ENCODE measurements at places on chromosomes 4 and X. TPM values are rescaled to one million over a fixed set of nuclear protein-coding genes. Genes with fewer than 3 reads are reported as not detected.

- no peak for DNase-seq
Observed at GRCh38 chr4:41427306-41427882, 110.6 kb upstream of the LIMCH1 start.

DNA sequence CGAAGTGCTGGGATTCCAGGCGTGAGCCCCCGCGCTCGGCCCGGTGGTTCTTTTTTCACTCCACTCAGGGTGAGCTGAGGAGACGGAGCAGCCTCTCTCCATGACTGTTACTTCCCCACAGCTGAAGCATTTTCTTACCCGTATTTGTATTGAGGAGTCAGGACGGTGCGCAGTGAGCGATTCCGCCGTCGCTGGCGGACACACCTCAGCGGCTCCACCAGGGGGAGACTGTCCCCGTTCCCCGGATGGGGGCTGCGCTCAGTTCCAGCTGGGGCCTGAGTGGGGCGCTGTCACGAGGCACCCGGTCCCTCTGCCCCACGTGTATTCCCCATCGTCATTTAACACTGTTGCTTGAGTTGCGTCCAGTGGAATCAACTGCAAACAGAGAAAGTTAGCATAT is 844.0 kb upstream of the FRG1 start:
- DNase-seq, result no peak

DNA sequence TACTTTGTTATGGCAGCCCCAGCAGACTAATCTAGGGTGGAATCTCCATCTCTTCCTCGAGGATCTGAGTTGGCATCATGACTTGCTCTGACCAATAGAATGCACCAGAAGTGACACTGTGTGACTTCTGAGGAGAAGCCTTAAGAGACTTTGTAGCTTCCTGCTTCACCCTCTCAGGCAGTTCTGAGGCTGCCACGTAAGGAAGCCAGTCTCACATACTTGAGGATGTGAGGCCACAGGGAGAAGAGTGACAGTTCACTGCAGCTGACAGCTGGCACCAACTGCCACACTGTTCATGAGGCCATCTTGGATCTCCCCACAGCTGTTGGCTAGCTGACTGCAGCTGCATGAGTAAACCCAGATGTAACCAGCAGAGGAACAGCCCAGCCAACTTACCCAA is 29.3 kb upstream of the BCOR start:
- no peak for DNase-seq

The PPP1R3F gene
- 12.8 TPM for total RNA-seq

DNA sequence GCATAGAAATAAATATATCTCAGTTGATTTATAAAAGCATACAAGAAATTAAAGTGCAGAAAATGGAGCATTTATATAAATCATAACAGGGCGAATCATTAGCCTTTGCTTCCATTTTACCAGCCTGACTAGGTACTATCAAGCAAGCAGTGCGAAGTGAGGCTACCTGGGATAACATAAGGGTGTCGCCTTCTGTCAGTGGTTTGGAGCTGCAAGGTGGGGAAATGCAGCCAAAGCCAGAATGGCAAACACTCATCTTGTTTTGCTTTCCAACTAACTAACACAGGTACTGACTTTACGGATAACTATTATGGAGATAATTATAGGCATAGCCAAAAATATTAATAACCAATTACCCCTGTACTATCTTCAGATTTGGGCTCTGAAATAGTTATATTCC is 1459.8 kb downstream of the RAPGEF2 start:
- no peak for DNase-seq

GRCh38 chr4:26181616-26182015 is 139.2 kb upstream of the RBPJ start:
- DNase-seq, result no peak

The BEX5 gene
- not detected for total RNA-seq

The ART3 gene
- total RNA-seq, result 8.5 TPM

DNA sequence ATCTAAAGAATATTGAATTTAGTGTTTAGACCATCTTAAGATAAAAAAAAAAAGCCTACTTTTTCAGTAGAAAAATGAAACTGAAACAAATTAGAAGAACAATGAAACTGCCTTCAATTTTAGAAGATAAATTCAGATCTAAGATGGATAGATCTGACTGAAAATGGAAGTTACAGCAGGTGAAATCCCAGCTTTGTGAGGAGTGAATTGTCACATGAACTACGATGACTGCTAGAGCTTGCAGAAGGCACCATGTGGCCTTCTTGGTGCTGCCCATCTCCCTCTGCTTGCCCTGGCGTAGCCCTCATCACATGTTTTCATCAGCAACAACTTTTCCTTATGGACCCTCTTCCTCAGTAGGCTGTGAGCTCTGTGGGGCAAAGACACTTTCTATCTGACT is 51.4 kb upstream of the EMCN start:
- no peak for DNase-seq

DNA sequence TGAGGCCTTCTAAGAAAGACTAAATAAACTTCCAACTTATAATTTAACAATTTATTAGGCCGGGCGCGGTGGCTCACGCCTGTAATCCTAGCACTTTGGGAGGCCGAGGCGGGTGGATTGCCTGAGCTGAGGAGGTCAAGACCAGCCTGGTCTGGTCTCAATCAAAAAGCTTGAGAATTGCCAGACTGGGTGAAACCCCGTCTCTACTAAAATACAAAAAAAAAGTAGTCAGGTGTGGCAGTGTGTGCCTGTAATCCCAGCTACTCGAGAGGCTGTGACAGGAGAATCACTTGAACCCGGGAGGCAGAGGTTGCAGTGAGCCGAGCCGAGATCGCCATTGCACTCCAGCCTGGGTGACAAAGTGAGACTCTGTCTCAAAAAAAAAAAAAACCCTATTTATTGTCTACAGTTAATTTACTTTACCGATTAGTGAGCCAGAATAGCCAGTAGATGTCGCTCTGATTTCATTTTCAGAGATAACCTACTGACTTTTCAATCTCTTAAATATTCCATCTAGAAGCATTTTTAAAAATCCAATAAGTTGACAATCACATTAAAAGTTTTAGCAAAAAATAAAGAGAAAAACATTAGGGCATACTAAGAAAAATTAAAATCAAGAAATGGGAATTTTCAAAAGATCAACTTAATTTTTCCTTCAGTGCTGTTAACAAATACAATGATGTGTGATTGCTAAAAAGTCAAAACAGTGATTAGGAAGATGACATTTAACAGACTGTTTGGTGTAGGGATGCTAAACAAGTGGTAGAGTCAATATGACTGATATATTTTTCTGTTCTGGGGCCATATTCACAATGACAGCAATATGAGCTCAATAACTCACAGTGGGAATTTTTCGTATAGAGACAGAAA is 4.3 kb upstream of the SHROOM3 start:
- DNase-seq, result peak; percentile 74

The S100G gene
- not detected for total RNA-seq

The SPANXA1 gene
- total RNA-seq, result 0.43 TPM

DNA sequence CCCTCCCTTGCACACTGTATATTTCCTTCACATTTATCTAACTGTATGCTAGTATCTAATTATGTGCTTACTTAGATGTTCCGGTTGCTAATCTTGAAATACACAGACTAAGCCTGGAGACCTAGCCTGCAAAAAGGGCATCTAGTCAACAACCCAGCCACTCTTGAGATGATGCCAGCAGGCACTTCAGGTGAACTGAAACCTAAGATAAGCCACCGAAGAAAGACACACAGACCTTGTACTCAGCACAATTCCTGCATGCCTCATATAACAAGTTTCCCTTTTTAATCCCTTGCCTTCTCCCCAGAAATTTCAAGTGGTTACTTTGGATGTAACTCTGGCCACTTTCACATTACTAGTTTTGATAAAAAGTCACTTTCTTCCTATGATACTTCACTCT is 2506.6 kb downstream of the ARAP2 start:
- DNase-seq, result no peak

- DNase-seq, result peak; percentile 31
Observed at GRCh38 chr4:89752932-89753598, 83.9 kb downstream of the SNCA start.

DNA sequence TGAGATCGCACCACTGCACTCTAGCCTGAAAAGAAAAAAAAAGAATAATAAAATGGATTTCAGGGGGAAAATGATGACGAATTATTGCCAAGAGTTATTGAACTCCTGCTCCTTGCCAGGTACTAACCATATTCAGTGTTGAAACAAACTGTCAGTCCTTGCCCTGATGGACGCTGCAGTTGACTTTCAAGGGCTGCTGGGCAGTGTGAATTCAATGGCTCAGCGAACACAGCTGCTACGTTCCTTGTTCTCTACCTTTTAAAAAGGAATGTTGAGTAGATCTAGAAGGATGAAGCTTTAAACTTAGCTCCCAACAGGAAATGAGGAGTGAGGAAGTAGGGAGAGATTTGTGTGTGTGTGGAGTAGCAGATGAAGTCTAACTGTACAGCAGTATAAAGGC is 2.7 kb downstream of the LIMCH1 start:
- no peak for DNase-seq

GRCh38 chr4:83075311-83076095 is 39.0 kb downstream of the PLAC8 start:
- DNase-seq, result no peak

GRCh38 chr4:77092975-77093374 is 17.2 kb upstream of the CCNI start:
- DNase-seq, result peak; percentile 42

GRCh38 chrX:19361701-19362100 is 18.0 kb downstream of the PDHA1 start:
- no peak for DNase-seq

DNA sequence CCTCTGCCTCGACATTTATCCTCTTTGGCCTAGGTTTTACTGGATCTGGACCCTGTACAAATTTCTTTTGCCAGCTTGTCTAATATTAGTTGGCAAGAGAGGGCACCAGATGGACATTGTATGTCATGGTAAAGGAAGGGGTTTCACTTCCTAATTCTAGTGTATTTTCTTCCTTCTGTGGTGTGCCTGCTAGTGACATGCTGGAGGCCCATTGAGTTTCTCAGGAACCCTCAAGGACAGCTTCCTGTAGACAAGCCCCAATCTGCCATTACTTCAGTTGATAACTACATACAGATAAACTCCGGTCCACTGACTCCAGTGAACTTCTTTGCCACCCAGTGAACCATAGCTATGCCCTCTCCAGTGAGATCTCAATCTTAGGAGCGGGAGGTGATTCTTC is 116.9 kb downstream of the STPG2 start:
- DNase-seq, result no peak

DNA sequence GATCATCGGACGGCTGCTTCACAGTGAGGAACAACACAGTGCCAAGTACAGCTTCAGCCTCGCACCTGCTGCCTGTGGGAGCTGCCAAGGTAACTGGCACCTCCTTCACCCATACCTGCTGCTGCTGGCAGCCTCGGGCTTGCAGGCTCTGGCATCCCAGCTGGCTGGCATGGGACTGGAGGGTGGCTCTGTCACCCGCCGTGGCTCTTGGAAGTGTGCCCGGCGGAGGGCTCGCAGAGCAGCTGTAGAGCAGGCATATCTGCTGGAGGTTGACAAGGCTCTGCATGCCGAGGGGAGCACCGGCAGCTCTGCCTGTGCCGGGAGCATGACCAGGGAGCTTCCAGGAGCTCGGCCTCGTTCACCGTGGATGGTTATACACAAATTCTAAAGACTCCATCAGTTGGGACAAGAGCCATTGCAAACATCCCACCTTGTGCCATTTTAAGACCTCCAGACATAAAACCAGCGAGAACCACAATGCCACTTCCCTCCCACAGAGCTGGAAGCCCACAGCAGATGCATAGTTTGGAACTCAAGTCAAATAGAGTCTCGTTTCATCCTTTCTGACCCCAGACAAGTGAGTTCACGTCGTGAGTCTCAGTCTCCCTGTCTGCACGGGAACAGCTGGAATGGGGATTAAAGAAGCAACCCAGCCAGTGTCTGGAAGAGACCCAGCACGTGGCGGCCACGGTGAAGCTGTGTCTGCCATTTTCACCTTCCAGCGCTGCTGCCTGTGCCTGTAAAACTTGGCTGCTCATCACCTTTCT is 84.3 kb upstream of the PSAPL1 start:
- no peak for DNase-seq

GRCh38 chr4:71520308-71520707 is 181.5 kb downstream of the SLC4A4 start:
- no peak for DNase-seq

GRCh38 chr4:97987019-97987648 is 156.1 kb downstream of the STPG2 start:
- DNase-seq, result peak; percentile 42

DNA sequence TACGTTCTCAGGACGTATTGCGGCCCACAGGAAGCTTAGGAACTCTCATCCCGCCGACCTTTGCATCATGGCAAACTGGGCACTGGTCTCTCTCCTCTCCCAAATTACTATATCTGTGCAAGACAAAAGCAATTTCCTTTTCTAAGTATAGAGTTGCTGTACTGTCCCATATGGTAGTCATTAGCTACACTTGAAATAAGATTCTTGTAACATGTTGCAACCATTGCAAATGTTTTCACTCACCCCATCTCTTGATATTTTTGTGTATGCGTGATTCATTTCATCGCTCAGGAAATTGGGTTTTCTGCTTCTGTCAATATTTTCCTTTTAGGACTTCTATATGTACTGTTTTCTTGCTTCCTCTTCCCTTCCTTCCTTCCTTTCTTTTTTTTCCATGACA is 15.7 kb downstream of the ARMCX6 start:
- DNase-seq, result no peak

DNA sequence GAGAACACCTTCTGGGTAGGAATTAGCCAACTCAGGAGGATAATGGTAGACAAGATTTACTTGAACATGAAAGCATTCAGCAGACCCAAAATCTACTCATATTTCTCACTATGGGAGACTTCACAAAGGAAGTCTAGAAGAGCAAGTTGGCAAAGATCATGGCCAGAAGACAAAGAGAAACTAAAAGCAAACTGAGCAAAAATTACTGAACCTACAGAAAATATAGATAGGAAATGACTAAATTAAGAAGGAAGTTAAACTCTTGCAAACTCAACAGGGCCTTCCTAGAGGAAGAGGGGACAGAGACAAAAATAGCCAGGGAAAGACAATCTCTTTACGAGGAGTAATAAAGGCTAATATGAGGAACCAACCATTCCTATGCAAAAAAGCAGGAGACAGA is 18.7 kb downstream of the CORIN start:
- DNase-seq, result no peak

GRCh38 chr4:54784161-54784671 is 126.5 kb downstream of the KIT start:
- peak; percentile 66 for DNase-seq

GRCh38 chrX:13219991-13220764 is 99.7 kb downstream of the ATXN3L start:
- DNase-seq, result peak; percentile 12

All from SK-MEL-5 (cell line).